ENCODE measurements at places on chromosomes 12 and 14.

DNA sequence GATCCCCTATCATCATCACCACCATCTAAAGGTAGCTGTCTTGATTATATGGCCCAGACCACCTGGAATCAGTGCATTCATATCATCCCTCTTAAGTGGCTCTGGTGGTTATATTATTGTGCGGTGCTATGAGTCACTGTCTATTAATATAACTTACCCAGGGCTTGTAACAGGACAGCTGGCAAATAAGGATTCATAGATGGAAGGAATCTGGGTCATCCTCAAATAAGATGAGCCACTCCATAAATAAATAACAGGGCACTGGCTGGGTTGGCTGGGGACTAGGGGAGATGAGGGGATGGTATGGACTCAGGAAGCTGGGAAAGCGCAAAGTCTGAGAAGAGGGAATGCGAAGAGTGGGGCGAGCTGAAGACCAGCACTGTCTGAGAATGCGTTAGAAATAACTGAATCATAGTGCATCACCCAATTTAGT lies 216.1 kb downstream of the NUAK1 start:
- DNase-seq = peak; percentile 78

- DNase-seq = peak; percentile 70
Observed at GRCh38 chr12:14322403-14322802, 43.1 kb upstream of the ATF7IP start.

- DNase-seq = no peak
Observed at GRCh38 chr14:61362072-61362750, 40.8 kb downstream of the PRKCH start.

DNA sequence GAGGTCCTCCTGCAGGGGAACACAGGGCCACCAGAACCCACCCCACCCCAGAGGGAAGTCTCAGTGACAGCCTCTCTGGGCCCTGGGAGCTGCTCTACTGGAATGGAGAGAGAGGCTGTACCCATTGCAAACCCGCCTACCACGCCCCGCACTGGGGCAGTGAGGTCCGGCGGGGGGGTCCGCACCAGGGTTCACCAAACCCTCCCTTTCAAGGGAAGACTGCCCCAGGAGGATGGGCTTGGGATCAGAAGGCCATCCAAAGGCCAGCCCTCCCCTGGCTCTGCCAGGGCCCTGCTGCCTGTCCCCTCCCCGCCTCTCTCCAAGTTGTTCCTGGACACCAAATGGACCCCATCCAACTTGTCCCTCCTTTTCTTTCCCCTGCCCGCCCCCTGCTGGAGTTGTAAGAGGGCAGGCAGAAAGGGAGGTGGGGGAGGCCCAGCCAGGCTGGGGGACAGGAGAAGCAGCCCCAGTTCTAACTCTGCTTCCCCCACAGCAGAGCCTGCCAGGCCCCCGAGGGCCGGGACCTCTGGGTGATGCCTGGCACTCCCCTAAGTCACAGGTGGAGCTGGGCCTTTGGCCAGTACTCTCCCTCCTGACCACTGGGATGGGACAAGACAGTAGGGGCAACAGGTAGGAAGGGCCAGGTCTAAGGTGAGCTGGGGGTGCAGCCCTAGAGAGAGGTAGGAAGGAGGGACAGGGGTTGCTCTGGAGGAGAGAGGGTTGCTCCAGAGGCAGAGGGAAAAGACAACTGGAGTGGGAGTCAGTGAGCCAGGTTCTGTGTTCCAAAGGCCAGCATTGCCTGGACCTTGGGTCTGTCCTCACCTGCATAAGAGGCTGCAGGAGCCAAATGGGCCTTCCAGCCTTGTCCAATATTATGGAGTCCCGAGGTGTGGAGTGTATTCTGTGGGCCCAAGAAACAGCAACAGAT lies 3.2 kb upstream of the DIO3 start:
- DNase-seq = no peak

- DNase-seq = no peak
Observed at GRCh38 chr14:56787530-56787929, 22.7 kb downstream of the OTX2 start.

DNA sequence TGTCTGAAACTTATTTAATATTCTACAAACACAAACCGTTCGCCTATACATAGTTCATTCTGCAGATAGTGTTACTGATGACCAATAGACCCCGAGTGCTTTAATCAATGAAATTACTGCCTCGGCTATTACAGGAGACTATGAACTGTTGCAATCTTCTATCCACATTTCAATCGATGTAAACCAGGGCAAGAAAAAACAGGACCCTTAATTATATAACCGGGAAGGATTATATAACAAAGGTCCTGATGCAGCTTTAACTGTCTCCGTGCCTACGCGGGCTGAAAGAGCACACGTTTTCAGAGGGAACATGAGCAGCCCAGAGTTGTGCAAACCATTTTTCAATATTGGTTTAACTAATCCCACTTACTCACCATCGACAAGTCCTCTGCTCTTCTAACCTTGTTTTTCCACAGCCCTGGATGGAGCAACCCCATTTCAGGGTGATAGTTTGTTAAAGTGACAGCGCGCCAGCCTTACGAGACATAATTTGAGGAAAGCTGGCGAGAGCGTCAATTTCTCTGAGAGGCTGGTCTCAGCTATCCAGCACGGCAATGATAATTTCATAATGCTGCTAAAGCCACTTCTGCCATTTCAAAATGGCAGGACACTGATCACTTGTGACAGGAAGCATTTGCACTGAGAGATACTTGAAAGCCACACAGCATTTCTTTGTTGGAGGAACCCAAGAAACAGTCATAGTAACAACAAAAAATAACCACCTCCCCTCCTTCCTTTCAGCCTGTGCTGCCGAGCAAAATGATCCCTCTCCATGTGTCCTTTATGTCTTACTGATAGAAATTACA lies 184.6 kb downstream of the FOXN3 start:
- no peak for DNase-seq

GRCh38 chr14:75549169-75549568 lies 26.9 kb downstream of the BATF start:
- no peak for DNase-seq

GRCh38 chr12:126572170-126572569 lies 1506.9 kb downstream of the AACS start:
- DNase-seq = no peak

DNA sequence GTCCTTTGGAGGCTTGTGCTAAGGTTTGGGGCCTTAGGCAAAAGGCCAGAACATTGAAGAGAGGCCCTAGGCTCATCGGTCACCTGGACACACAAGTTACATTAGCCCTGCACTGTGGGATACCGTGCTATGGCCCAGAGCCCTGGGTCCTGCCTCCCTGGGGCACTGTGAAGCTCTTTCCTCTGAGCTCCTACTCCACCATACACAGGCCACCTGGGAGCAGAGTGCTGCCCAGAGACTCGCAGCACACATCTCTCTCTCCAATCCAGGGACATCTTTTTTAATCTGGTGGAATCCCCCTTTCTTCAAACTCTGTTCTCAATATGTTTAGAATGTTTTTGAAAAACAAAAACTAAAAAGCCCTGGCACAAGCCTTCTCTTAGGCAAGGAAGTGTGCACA lies 314.2 kb upstream of the RGS6 start:
- no peak for DNase-seq

- peak; percentile 69 for DNase-seq
Observed at GRCh38 chr14:96424109-96424989, 32.4 kb downstream of the AK7 start.

GRCh38 chr12:53313996-53314395 lies 7.4 kb downstream of the AAAS start:
- no peak for DNase-seq

DNA sequence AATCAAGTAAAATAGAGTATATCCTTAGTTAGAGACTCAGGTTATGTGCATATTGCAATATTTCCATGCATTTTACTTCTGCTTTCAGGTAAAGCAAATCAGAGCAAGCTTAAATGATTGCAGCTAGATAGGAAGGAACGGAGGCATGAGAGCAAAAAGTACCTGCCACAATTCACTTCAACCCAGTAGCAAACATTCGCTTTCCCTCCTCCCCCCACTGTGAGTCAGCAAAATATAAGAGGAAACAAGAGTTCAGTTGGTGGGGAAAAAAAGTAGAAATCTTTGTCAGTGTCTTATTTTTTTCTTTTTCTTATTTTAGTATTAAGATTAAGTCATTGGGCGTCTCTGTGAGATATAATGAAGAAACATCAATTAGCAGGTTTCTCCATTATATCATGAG lies 475.4 kb downstream of the NPAS3 start:
- DNase-seq = no peak

DNA sequence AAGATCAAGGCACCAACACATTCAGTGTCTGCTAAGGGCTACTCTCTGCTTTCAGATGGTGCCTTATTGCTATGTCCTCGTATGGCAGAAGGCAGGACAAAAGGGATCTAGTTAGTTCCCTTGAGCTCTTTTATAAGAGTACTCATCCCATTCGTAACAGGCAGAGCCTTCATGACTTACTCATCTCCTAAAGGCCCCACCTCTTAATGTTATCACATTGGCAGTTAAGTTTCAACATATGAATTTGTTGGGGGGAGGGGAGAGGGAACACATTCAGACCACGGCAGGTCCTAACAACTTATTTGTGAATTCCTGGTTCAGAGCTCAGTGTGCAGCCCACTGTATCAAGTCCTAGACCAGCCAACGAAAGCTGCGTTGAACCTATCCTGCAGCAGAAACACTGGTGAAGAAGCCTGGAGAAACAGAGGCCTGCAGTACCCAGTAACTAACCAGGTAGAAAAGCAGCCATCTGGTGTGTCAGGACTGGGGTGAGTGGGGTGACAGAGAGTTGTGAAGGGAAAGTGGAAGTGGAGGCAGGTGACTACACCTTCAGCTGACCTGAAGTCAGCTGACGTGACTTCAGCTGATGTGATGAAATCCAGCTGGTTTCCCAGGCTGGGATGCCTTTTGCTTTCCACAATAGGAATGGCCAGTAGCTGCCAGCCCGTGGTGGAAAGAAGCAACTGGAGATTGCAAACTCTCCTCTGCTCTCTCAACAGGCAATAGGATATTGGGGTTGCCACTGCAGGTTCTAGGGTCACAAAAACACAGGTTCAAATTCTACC lies 101.6 kb upstream of the PLXNC1 start:
- no peak for DNase-seq

DNA sequence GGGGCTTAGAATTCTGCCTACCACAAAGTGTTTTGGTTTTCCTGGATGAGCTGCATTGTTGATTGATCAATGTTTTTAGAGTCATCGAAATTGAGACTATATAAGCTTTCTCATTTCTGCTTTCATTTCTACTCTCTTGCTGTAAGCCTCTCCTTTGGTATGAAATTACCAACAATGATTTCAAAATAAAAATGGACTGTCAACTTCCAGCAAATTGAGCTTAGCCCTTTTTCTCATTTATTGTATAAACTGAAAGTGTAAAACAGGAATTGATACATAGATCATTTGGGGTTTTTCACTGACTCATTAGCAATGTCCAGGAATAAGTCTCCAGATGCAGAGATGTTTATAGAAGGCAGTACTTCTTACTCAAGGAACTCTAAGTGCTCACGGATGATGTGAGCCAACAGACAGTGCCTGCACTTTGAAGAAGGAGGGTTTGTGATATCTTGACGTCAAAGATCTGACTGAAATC lies 20.0 kb upstream of the PCNX1 start:
- peak; percentile 77 for DNase-seq

DNA sequence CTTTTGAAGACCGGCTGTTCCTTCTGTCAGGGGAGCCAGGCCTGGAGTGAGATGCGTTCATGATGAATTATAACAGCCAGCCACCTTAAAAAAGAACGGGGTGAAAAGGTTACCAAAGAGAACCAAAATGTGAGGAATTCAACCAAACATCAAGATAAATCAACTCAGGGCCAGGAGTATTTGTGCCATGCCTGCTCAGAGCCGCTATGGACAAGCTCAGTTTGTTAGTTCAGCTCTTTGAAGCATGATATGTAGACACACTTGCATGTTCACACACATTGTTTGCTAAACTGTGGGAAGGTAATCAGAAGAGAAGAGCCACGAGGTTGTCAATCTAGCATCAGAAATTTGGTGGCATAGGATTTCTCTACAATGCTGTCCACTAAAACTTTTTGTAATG lies 367.4 kb upstream of the TBX3 start:
- DNase-seq = no peak

GRCh38 chr12:111275308-111275707 lies 93.6 kb downstream of the PHETA1 start:
- no peak for DNase-seq

- peak; percentile 96 for DNase-seq
Observed at GRCh38 chr12:57454566-57455373, at the start of gene INHBE. Gene INHBE (plus strand): TSS chr12:57455307. CDS start chr12:57455537, 230 bp downstream.

GRCh38 chr12:119444462-119445044 lies 110.0 kb downstream of the CCDC60 start:
- DNase-seq = no peak

- no peak for DNase-seq
Observed at GRCh38 chr12:34347367-34347766, 325.1 kb downstream of the ALG10 start.

GRCh38 chr14:97532052-97532451 lies 734.9 kb downstream of the VRK1 start:
- DNase-seq = no peak

DNA sequence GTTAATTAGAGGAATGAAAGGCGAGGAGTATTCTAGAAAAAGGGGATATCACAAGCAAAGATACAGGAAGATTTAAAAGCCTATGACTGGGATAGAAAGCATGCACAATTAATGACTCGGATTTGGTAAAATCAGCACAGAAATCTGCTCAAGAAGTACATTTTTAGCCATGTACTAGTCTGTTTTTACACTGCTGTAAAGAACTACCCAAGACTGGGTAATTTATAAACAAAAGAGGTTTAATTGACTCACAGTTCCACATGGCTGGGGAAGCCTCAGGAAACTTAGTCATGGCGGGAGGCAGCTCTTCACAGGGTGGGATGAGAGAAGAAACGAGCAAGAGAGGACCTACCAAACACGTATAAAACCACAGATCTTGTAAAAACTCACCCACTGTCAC lies 716.3 kb upstream of the MDGA2 start:
- DNase-seq = no peak

- DNase-seq = no peak
Observed at GRCh38 chr14:72921396-72921795, 4.9 kb upstream of the DCAF4 start.

DNA sequence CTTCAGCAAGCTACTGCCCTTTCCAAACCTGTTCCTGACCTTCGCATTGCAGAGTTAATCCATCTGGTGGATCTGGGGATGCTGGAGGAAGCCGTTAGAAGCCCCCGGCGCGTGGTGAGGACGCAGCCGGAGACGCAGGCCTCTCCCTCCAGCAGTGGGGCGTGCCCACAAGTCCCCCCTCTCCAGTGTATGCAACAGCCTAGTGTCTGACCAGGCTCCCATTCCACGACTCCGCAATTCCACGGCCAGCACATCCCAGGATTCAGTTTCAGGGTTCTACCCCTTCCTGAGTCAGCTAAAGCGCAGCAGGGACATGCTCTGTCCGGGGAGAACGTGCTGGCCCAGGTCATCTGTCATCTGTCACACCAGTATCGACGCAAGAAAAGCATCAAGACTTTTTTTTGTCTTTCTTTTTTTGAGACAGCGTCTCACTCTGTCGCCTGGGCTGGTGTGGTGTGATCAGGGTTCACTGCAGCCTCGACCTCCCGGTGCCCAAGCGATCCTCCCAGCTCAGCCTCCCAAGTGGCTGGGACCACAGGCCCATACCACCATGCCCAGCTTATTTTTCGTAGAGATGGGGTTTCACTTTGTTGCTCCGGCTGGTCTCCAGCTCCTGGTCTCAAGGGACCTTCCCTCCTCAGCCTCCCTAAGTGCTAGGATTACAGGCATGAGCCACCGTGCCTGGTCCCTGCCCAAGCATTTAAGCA lies 8.0 kb upstream of the DYNC1H1 start:
- DNase-seq = no peak

Data from AG10803 (cell line).